ENCODE measurements at places on chromosomes 11 and 22. TPM values are rescaled to one million over a fixed set of nuclear protein-coding genes. Genes with fewer than 3 reads are reported as not detected.

BLID gene
- total RNA-seq: 2.7 TPM

ATP5MG gene
- total RNA-seq: 41.3 TPM

OR8A1 gene
- total RNA-seq: not detected

CD3E gene
- not detected for total RNA-seq

OR2D2 gene
- 0.79 TPM for total RNA-seq

CHRDL2 gene
- not detected for total RNA-seq

KCNJ11 gene
- total RNA-seq: under 0.01 TPM

FAM111B gene
- 2.2 TPM for total RNA-seq

CWC15 gene
- total RNA-seq: 29.9 TPM

PGR gene
- total RNA-seq: not detected

SLC22A9 gene
- total RNA-seq: not detected

CD6 gene
- not detected for total RNA-seq

TMEM191C gene
- total RNA-seq: 2.7 TPM

SLC25A18 gene
- total RNA-seq: not detected

PKP3 gene
- 687 TPM for total RNA-seq

SCN4B gene
- 0.43 TPM for total RNA-seq

OR56A4 gene
- total RNA-seq: not detected

OR5J2 gene
- total RNA-seq: not detected

STK33 gene
- under 0.01 TPM for total RNA-seq

SMC1B gene
- total RNA-seq: under 0.01 TPM

Measured in placental epithelial cell (primary cell).